ENCODE measurements at places on chromosomes 11 and 22.
A peak's percentile ranks its signal among the peaks of the same experiment; 100 is the strongest.

- no peak for DNase-seq
These were observed 121.0 kb downstream of the WNT11 start for GRCh38 chr11:76085270-76085669.

GRCh38 chr11:31487848-31488247, 21.6 kb downstream of the IMMP1L start:
- DNase-seq: peak; percentile 21

DNA sequence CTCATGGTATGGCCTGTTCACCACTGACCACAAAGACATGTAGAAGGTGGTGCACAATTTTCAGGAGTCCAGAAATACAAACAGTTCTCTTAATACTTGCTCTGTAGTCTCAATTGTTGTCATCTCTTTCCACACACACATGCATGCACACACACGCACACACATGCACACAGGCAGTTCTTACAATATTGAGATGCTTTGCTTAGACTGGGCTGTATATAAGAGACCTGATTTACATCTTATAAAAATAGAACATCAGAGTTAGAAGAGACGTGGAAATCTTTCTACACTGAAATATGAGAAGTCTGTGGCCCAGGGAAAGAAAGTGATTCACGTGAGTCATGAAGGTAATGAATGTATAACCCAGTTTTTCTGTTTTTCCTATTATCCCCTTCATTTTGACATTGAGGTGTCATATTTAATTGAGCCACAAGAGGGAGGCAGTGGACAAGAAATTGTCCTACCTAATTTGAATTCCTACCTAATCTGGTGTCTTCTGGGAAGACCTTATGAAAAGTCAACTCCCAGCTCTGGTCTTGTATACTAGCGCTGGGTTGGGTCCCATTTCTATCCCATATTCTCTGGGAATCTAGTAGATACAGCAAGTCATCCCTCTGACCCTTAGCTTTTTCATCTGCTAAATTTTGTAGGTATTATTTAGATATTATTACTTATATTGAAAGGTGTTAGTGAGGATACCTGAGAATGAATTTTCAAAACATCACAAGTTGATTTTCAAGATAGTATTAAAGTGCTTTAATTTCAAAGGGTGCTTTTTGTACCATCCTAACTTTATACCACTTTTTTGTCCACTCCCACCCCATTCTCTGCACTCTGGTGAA, 14.9 kb upstream of the MS4A4A start:
- DNase-seq: peak; percentile 71

DNA sequence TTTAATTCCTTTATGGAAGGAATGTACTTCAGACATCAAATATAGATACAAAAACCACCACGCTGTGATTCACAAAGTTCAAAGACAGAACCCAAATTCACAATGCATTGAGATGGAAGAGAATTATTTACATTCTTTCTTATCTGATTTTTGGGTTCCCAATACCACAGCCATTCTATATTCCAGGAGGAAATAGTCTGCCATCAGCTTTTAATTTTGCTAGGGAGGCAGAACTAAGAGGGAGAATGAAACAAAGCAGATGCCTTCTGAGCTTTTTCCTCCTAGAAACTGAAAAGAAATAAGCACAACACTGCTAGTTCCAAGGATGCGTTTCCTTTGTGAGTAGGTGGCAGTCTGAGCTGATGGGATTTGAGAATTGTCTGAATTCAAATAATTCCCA, 283.0 kb upstream of the NARS2 start:
- no peak for DNase-seq

- no peak for DNase-seq
These were observed 12.2 kb downstream of the TUBGCP6 start for GRCh38 chr22:50232481-50233151.

- peak; percentile 36 for DNase-seq
These were observed 69.7 kb downstream of the SNX19 start for GRCh38 chr11:130846606-130847005.

DNA sequence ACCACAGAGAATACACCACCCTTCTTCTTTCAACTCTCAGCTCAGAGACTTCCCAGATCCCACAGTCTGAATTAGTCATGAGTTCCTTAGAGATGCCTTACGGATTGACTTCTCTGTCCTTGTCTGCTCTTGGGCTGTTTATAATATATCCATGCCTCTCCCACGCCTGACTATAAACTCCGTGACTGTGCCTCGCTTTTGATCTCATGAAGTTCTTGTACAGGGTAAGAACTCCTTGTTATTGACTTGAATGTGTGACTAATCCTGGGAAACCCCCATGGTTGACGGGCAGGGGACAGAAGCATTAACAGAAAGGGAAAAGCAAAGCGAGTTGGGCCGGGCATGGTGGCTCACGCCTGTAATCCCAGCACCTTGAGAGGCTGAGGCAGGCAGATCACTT, 62.4 kb upstream of the POU2AF1 start:
- DNase-seq: peak; percentile 69

GRCh38 chr11:76772100-76772782, 10.9 kb upstream of the TSKU start:
- DNase-seq: no peak

DNA sequence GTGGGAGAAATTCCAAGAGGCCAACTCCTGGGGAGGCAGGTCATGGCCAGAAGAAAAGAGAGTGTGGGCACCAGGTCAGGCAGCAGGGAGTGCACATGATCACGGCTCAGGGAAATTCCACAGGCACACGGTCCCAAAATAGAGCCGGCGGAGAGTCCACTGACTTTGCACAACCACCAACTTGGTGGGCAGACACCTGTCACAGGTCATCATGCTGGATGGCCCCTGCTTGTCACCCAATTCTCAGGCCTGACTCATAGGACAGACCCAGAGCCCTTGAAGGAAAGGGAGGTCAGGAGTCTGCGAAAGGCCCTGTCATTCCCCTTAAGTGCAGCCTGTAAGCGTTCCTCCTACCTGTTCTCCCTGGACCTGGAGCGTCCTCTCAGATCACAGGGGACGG, 15.8 kb downstream of the APOL2 start:
- no peak for DNase-seq

- peak; percentile 91 for DNase-seq
These were observed 75.2 kb downstream of the PTPRJ start for GRCh38 chr11:48055292-48056132.

GRCh38 chr11:102632026-102632425, 6.9 kb upstream of the MMP20 start:
- no peak for DNase-seq

- DNase-seq: no peak
These were observed 15.1 kb downstream of the TBC1D22A start for GRCh38 chr22:46777609-46777970.

DNA sequence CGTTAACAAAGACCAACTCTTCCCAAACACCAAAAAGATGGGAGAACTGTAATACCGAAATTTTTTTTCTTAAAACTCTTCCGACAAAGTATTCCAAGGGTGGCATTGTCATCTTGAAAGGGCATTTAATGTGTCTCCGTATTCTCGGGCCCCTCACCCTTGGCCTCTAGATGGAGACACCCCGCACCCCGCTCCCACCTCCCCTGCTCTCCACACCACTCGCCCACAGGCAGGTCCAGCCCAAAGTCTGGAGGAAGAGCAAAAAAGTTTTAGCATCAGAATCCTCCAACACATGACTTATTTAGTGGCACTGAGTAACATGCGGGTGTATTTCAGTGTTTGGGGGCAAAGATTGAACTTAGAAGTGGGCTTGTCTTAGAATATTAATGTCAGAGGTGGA, 20.7 kb downstream of the SPATA19 start:
- no peak for DNase-seq

DNA sequence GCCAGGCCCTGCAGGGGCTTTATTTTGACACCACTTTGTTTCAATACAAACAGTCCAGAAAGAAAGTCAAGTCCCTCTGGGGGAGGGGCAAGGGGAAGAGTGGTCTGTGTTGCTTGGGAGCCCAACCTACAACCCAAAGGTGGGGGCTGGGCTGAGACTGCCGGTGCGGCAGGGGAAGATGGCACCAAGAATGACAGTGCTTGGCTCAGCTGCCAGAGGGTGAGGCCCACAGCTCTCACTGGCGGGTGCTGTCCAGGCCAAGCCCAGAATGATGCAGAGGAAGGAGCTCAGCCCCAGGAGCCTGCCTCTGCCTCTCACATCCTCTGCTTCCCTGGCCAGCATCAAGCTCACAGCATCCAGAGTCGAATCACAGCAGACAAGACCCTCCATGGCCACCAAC, 12.4 kb downstream of the ARFGAP2 start:
- DNase-seq: no peak

DNA sequence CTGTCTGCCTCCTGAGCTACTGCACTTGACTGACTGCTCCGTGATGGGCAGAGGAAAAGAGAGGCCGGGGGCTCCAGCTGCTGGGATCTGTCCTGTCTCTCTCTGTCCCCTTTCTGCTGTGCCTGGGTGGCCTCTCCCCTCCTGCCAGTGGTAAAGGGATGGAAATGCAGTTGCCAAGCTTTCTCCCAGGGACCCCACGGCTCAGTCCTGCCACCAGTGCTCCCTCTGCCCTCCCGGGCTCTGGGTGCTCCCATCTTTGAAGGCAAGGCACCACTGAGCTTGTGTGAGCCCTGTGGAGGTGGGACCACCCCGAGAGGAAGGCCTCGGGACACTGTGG, 32.0 kb downstream of the NADSYN1 start:
- DNase-seq: no peak

- no peak for DNase-seq
These were observed 34.2 kb upstream of the SYT13 start for GRCh38 chr11:45320371-45320770.

GRCh38 chr11:81979448-81979847, 754.2 kb downstream of the FAM181B start:
- no peak for DNase-seq

- DNase-seq: no peak
These were observed 5.3 kb downstream of the SLN start for GRCh38 chr11:107706531-107706930.

DNA sequence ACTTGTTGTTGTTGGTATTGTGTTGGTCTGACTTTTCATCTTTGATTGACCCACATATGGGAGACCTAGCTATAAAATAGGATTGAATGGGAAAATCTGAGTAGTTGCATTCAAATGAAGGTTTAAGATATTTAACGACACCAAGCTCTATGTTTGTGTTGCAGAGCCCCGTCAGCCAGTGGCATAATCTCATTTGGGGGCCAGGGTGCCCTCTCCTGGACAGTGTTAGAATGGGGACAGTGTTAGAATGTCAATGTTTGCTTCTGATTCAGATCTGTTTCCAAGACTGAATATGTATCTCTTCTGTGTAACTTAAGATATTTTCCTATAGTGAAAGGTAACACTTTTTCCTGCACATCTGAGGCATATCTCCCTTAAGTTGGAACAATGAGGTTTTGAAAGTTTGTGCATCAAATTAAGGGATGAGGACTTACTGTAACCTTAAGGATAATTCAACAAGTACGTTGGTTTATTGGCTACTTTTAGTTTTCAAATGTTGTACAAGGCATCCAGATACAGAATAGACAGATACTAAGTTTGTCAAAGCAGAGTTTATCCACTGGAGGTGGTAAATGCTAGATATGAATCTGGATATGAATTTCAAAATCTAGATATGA, 5.3 kb upstream of the OR52M1 start:
- DNase-seq: no peak

GRCh38 chr11:5700421-5701054, 10.9 kb downstream of the TRIM22 start:
- DNase-seq: no peak

DNA sequence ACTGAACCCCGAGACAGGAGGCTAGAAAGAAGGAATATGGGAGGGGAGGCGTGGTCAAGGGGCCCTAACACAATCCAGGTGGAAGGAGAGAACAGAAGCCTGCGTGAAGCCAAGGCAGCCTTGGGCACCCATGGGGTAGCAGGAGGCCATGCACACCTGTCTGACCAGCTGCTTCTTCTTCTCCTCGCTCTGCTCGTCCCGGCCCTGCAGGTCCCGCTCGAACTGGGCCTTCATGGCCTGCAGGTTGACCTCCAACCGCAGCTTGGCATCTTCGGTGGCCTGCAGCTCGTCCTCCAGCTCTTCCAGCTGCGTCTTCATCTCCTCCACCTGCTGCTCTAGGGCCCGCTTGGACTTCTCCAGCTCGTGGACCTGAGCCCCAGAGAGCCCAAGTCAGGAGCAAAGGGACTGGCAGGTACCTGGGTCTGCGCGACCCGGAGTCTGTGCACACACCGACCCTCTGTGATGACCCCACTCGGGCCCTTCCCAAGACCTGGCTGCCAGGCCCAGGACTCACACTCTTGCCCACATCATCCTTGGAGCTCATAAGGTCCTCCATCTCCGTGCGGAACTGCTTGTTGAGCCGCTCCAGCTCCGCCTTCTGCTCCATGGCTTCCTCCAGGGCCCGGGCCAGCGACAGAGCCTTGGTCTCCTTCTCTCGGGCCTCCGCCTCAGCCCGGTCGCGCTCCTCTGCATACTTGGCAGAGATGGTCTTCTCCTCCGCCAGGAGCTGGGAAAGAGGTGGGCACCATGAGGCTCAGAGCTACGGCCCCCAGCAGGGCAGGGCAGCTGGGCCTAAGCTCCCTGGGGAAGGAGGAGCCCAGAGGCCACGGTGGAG, 35.9 kb downstream of the APOL1 start:
- no peak for DNase-seq

- DNase-seq: no peak
These were observed 3.9 kb downstream of the POLD4 start for GRCh38 chr11:67349457-67349856.

- DNase-seq: no peak
These were observed 18.2 kb downstream of the CALCB start for GRCh38 chr11:15091625-15092024.

GRCh38 chr22:35380537-35381423, at the start of gene HMOX1:
Gene HMOX1, plus strand, starts transcription at chr22:35381096. Its CDS starts 78 bp downstream, at chr22:35381174.
- DNase-seq: peak; percentile 84

- no peak for DNase-seq
These were observed 91.7 kb downstream of the WNT7B start for GRCh38 chr22:45885171-45885840.

DNA sequence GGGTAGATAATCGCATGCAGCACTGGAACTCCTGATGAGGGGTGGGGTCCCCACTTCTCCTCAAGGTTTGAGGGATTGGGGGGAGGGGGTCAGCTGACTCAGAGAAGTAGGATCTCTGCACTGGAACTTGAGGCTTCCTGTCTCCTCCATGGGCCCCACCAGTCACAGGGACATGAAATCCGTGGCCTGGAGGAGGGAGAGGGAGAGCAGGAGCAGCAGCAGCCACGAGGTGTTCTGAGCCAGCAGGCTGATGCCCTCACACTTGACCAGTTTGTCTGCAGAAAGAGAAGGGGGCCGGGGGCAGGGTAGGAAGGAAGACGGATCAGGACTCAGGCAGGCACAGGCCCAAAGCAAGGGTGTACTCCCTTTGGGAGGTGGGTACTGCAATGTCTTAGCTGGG, 3.7 kb downstream of the THY1 start:
- DNase-seq: no peak

GRCh38 chr22:25361899-25362214, 142.4 kb downstream of the CRYBB2 start:
- no peak for DNase-seq

DNA sequence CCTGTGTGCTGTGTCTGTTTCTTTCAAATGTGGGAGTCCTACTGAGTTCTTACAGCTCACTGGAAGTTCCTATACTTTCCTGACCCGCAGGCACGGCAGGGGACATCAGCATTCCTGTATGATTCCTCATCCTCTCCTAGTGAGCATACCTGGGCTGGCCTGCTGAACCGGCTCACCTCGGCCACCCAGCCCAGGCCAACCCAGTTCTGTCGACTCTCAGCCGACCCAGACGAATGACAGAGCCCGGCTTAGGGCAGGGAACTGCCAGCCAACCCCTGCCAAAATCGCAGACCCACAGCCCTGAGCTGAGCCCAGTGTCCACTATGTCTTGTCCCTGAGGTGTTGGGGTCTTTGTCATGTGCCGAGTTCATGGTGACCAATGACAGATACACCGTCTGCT, 339.7 kb downstream of the BRD1 start:
- DNase-seq: no peak

- DNase-seq: no peak
These were observed at the start of gene TRPM5 for GRCh38 chr11:2443881-2444820. Gene TRPM5, minus strand, starts transcription at chr11:2444514. Its CDS starts 21,478 bp downstream, at chr11:2423036.

GRCh38 chr22:36027579-36027934, 1.1 kb downstream of the RBFOX2 start:
- no peak for DNase-seq

All from HT1080 (cell line).